ENCODE measurements at places on chromosomes 11 and 22.
A peak's percentile ranks its signal among the peaks of the same experiment; 100 is the strongest.

GRCh38 chr11:23919455-23919854 is 577.4 kb upstream of the LUZP2 start:
- no peak for DNase-seq

- DNase-seq = no peak
Measured at GRCh38 chr22:36981247-36981775, 37.9 kb downstream of the TST start.

GRCh38 chr11:41053894-41054293 is 405.6 kb downstream of the LRRC4C start:
- peak; percentile 98 for DNase-seq

DNA sequence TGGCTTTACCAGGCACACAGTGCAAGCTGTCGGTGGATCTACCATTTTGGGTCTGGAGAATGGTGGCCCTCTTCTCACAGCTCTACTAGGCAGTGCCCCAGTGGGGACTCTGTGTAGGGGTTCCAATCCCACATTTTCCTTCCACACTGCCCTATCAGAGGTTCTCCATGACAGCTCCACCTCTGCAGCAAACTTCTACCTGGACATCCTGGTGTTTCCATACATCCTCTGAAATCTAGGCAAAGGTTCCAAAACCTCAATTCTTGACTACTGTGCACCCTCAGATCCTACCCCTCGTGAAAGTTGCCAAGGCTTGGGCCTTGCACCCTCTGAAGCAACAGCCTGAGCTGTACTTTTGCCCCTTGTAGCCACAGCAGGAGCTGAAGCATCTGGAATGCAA is 108.1 kb downstream of the SOX6 start:
- DNase-seq = no peak

DNA sequence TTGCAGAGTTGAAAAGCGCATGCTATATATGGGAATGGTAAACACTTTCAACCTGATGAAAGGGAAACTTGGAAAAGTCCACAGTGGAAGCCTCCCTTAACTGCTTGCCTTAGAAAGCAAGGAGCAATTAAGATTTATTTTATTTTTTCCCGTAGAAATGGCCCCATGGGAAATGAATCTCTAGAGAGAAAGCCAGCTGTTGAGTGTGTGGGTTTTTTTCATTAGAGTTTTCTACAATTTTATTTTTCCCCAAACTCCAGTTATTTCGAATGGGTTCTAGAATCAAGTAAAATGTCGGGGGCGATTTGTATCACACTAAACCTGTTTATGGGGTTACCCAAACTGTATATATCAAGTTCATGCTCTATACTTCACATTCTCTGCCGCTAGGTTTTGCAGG is at the start of gene OR5M3:
Gene OR5M3 (minus strand): TSS at position 101 of the 400 bp plus-strand sequence. CDS start 2,855 bp downstream, outside the sequence.
- no peak for DNase-seq

DNA sequence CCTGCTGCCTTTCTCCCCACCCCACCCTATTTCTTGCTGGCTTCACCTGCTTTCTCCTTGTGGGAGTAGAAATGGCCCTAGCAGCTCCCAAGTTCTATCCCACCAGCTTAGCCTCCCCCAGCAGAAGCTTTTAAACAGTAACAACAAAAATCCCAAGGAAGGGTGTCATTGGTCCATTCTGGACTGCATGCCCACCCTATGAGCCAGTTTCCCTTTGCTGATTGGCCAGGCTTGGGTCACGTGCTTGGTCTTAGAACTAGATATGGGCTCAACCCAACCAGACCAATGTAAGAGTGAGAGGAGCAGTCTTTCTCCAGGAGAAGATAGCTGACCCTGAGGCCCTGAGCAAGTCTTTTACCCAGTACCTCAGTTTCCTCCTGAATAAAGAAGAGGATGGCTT is 2.3 kb downstream of the MTFP1 start:
- no peak for DNase-seq

GRCh38 chr11:134849833-134850232 is 437.8 kb upstream of the B3GAT1 start:
- DNase-seq = no peak

GRCh38 chr11:130580891-130581492 is 132.5 kb downstream of the ADAMTS15 start:
- peak; percentile 80 for DNase-seq

DNA sequence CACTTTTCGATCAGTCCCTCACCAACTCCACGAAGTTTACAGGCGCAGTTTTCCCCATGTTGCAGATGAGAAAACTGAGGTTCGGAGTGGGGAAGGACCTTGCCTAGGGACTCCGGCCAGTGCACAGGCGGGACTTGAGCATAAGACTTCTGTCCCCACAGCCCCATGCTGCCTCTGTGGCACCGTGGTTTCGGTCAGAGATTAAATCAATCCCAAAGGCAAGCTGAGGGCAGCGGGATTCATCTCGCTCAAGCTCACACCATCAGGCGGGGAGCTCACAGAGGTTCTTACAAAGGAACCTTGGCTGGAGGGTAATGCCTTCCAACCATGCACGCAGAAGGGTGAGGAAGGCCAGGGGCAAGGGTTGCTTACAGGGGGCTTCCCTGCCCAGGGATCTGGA is 115.5 kb downstream of the PHF21B start:
- DNase-seq = no peak
